ENCODE measurements at places on chromosomes 6 and 20.

DNA sequence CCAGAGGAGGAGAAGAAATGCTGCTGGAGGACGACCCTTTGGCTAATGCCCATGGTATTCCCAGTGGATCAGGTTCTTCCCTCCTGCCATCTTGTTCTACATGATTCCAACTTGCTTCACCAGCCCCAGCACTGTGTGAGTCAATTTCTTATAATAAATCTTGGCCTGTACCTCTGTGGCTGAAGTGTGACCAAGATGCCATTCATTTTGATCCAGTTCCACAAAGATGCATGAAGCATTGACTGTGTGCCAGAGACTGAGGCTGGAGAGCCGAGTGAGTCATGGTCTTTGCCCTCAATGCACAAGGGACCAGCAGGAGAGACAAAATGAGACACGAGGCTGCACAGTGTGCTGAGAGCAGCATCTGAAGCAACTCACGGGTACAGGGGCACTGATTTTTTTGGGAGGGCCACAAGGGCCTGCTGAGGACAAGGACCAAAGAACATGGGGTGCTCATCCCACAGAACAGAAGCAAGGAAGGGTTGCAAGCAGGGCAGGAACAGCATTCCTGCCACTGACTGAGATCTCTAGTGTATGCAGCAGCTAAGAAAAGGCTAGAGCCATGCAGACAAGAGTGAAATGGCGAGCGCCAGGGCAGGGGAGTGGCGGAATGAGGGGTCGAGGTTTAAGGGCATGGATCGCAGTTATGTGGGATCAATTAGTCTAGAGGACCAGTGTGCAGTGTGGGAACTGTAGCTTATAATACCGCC lies 207.0 kb downstream of the THBS2 start:
- DNase-seq = no peak

- peak; percentile 54 for DNase-seq
These were observed 172.8 kb upstream of the SYNDIG1 start for GRCh38 chr20:24296477-24297261.

DNA sequence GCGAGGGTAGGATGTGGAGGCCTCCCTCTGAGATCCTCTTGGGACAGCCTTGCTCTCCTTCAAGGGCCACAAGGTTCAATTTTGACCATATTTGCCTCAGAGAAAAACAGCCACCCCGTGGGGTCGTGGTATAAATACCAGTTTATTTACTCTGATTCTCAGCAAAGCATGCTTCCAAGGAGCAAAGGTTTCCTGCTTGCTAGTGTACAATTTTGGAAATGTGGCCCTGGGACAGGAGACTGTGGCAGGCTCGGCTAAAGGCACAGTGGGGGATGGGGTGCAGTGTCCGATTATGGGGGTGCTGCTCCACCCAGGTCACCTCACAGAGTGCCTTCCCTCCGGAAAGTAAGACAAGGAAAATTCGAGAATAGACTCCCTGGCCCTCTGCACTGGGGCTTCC lies 31.1 kb downstream of the RBM38 start:
- no peak for DNase-seq

DNA sequence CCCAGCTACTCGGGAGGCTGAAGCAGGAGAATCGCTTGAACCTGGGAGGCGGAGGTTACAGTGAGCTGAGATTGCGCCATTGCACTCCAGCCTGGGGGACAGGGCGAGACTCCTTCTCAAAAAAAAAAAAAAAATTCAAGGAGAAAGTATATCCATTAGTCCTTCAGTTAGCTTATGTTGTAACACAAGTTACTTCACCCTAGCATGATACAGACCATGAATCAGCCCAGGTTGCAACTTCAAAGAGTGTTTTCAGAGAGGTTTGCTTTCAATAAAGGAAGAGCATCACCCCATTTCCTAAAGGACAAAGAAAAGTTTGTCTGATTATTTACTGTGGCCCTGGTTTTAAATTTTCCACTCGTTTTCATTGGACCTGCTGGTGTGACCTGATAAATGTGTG lies 73.0 kb downstream of the SERAC1 start:
- no peak for DNase-seq

- DNase-seq = no peak
These were observed 227.4 kb downstream of the LRFN2 start for GRCh38 chr6:40359808-40360207.
